ENCODE measurements at places on chromosomes 7 and 10. TPM values are rescaled to one million over a fixed set of nuclear protein-coding genes. Genes with fewer than 3 reads are reported as not detected.
A peak's percentile ranks its signal among the peaks of the same experiment; 100 is the strongest.

- H3K36me3 ChIP-seq, result no peaks in the 10 kb centered on the region
- no peak overlapping the region for H3K27ac ChIP-seq
- H3K4me3 ChIP-seq, result no peak overlapping the region
These were observed 66.8 kb downstream of the NRP1 start for GRCh38 chr10:33267708-33268107.

DNA sequence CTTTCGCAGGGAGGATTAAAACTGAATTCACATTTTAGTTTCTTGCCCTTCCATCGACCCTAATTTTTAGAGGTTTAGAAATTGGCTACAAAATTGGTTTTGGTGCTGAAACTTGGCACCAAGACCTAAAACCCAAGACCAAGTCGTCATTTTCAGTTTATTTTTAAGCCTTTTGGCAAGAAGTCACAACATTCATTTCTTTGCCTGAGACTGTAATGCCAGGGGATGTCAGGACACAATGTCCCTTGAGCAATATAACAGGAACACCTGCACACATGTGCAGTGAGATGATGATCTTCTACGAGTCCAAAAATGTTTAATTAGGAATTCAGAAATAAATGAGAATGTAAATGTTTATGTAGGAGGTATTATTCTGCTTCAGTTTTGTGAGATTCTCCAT lies 335.4 kb upstream of the ANKRD30A start:
- no peaks in the 10 kb centered on the region for H3K36me3 ChIP-seq
- no peak for DNase-seq
- no peaks in the 10 kb centered on the region for H3K27me3 ChIP-seq
- H3K27ac ChIP-seq, result no peak overlapping the region

Gene HOXA7
- not detected for total RNA-seq

Gene DMBT1
- 0.53 TPM for total RNA-seq

DNA sequence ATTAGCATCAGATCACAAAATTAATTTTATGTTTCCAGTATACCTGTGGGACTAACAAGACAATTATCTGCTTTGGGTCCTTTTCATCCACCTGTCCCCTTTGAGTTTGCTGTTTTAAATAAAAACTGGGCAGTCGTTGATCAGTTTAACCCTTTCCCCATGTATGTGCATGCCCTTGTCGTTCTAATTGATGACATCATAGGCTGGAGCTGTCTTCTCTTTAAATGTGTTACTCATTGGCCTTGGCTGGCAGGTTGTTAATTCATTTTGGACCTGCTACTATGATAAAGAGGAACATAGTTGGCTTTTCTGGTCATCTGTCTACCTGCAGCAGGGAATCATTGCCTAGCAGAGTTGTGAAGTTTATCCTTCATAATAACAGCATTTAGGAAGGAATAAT lies 53.8 kb downstream of the TASOR2 start:
- H3K36me3 ChIP-seq, result no peaks in the 10 kb centered on the region
- no peak for DNase-seq
- H3K4me3 ChIP-seq, result no peak overlapping the region
- H3K27ac ChIP-seq, result no peak overlapping the region
- no peaks in the 10 kb centered on the region for H3K4me1 ChIP-seq

GRCh38 chr10:133379152-133379800 lies at the start of gene PAOX:
Gene PAOX, plus strand, starts transcription at chr10:133379262. Its CDS starts 55 bp downstream, at chr10:133379317.
- no peak within 1 kb of the TSS for H3K27ac ChIP-seq
- DNase-seq, result no peak
- H3K4me3 ChIP-seq, result peak within 1 kb of the TSS; percentile 64
- no peaks in the 10 kb centered on the region for H3K27me3 ChIP-seq

DNA sequence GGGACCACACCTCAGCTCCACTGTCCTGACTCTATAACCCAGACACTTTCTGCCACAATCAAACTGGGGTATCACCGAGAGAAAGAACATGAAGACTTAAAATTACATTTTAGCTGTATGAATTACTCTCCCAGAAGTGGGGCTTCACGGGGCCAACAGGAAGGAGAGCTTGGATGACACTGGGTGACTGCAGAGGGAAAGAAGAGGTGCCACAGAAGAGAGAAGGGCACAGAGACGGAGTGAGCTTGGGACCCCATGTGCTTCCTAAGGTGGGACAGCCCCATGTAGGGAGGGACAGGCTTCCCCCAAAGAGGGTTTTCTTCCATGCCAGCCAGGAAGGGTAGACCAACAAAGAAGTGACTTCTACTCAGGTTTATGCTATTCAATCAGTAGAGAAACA lies 162.0 kb upstream of the RHEB start:
- H3K4me3 ChIP-seq, result no peak overlapping the region
- peaks cover 31% of the 10 kb centered on the region for H3K4me1 ChIP-seq
- DNase-seq, result no peak

DNA sequence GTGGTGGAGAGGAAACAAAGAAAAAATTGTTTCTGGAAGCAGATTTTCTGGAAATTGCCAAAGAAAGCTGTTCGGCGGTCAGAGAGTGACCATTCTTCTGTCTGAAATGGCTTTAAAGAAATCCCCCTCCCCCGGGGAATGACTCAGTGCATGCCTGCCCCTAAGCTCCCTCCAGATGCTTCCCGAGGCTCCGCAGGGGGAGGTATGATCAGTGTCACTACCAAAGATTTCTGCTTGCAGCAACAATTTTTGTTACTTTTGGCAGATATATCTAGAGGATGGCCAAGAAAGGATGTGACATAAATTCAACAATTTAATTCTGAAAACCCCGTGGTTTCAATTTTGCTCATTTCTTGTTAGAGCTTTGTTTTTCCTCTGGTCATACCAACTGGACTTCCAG lies 163.9 kb downstream of the JCAD start:
- no peaks in the 10 kb centered on the region for H3K36me3 ChIP-seq
- no peaks in the 10 kb centered on the region for H3K27me3 ChIP-seq
- H3K4me3 ChIP-seq, result no peak overlapping the region

DNA sequence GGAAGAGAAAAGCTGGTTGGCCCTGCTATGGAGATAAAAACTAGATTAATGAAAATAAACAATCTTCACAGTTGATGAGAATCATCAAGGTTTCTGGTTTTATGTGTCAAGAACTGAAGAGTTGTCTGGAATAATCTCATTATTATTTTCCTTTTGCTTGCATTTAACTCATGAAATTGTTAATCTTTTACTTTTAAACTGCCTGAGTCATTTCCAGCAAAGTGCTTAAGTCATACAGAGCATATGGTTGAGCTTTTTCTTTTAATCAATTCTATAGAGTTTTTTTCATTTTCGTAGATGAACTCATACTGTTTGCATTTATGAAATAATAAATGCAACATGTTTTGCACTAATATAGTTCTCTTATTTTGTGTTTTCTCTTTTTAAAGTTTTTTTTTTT lies 747.9 kb downstream of the NXPH1 start:
- H3K27ac ChIP-seq, result no peak overlapping the region
- no peak for DNase-seq
- H3K36me3 ChIP-seq, result no peaks in the 10 kb centered on the region
- no peaks in the 10 kb centered on the region for H3K27me3 ChIP-seq
- no peak overlapping the region for H3K4me3 ChIP-seq

DNA sequence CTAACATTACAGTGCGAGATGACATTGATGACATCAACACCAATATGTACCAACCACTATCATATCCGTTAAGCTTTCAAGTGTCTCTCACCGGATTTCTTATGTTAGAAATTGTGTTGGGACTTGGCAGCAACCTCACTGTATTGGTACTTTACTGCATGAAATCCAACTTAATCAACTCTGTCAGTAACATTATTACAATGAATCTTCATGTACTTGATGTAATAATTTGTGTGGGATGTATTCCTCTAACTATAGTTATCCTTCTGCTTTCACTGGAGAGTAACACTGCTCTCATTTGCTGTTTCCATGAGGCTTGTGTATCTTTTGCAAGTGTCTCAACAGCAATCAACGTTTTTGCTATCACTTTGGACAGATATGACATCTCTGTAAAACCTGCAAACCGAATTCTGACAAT lies 4.3 kb downstream of the GPR22 start:
- DNase-seq, result no peak
- H3K36me3 ChIP-seq, result no peaks in the 10 kb centered on the region
- no peaks in the 10 kb centered on the region for H3K4me1 ChIP-seq
- no peak overlapping the region for H3K27ac ChIP-seq
- H3K4me3 ChIP-seq, result no peak overlapping the region

DNA sequence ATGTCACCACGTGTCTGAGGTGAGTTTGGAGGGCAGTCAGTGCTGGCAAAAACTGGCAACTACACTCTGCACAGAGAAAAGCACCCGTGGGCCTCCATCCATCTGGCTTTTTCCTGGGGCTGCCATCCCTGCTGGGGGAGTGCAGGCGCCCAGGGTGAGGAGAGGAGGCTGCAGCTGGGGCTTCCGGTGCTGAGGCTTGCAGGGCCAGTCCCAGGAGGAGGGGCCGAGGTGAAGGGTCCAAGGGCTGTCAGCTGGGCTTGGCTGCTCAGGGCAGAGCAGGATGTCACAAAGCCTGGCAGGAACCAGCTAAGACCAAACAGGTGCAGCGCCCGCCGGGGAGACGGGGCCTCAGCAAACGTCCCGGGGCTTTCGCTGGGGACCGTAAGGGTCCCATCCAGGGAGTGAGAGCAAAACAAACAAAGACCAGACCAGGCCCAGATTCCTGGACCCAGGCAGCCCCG lies 77.2 kb downstream of the CFAP46 start:
- no peak overlapping the region for H3K4me3 ChIP-seq
- no peaks in the 10 kb centered on the region for H3K36me3 ChIP-seq
- no peak for DNase-seq
- H3K27ac ChIP-seq, result no peak overlapping the region

DNA sequence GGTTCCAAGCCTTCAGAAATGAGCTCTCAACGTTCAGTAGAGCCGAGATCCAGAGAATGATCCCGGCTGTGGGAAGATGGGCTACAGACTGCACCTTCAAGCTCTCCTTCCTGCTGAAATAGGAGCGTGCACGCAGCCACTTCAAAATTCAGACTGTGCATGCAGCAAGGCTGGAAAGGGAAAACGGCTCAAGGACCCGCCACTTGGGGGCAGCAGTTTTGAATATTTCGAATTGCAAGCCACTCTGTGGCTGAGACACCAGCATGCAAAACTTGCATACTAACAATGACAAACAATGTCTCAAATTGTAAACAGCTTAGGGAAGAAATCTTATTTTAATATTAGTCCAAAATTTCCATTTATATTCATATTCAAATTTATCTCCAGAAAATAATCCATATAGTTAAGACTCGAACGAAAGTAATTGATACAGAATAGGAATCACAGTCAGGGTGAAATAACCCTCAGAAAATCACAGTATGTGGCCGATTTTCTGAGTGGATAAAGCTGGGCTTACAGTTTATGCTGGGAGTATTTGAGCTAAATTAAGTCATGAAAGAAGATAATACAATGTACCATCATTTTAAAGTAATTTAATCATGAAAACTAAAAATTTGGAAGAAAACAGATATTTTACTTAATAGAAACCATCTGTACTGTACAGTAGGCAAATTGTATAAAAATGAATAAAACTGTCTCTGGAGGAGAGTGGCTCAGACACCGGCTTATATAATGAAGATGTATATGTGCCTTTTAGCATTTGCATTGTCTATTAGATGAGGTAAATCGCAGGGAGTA lies 137.9 kb upstream of the MKI67 start:
- H3K27ac ChIP-seq, result no peak overlapping the region
- H3K27me3 ChIP-seq, result peaks cover 15% of the 10 kb centered on the region
- H3K4me3 ChIP-seq, result no peak overlapping the region
- no peaks in the 10 kb centered on the region for H3K4me1 ChIP-seq

GRCh38 chr7:43576241-43576640 lies 6.7 kb upstream of the STK17A start:
- DNase-seq, result no peak
- no peaks in the 10 kb centered on the region for H3K36me3 ChIP-seq
- no peaks in the 10 kb centered on the region for H3K27me3 ChIP-seq

- 0 out of 2 replicates have a peak overlapping the region, but pooled peaks have one; percentile 10 for H3K27ac ChIP-seq
- peak; percentile 76 for DNase-seq
- no peaks in the 10 kb centered on the region for H3K27me3 ChIP-seq
- no peaks in the 10 kb centered on the region for H3K36me3 ChIP-seq
- 0 out of 2 replicates have a peak overlapping the region, but pooled peaks have one; percentile 12 for H3K4me3 ChIP-seq
These were observed 152.2 kb downstream of the CRPPA start for GRCh38 chr7:16268821-16269768.

Gene MRPL43
- total RNA-seq, result 45.7 TPM
